Omental fat pad (tissue), 4 donors: ENCODE measurements at places on chromosomes 16 and 17.

DNA sequence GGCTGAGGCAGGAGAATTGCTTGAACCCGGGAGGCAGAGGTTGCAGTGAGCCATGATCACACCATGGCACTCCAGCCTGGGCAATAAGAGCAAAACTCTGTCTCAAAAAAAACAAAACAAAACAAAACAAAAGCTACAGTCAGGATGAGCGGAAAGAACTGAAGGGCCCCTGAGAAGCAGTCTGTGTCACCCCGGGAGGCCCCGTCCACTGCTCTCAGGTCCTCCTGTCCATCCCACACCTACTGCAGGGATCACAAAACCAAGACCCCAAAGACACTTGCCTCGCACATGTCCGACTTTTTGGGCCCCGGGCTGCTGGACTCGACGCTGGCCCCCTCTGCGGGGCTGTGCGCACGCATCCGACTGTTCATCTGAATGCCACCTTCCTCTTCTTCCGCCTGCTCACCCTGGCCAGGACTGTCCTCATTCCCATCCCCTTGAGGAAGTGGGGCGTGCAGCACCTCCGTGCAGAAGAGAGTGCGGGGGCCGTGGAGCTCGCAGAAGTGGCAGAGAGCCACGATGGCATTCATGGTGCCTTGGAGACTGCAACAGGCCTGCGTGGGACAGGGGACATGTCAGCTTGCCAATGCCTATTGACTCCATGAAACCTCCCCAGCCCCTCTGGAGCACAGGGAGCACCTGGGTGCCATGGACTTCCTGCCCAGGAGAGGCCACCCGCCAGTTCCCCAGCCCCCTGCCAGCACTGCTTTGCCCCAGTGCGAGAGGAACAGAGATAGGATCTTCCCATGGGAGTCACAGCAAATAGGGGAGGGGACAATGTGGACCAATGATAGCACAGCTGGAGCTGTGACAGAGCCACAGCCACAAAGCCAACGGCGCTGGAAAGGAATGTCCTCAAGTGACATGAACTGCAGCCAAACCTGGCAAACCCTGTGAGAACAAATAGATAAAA, 9.1 kb downstream of the FLCN start:
- DNase-seq: no peak

- DNase-seq: no peak
Measured at GRCh38 chr16:87336434-87337240, 19.4 kb upstream of the C16orf95 start.

GRCh38 chr16:68760671-68761275, 23.7 kb downstream of the CDH1 start:
- no peak for DNase-seq

DNA sequence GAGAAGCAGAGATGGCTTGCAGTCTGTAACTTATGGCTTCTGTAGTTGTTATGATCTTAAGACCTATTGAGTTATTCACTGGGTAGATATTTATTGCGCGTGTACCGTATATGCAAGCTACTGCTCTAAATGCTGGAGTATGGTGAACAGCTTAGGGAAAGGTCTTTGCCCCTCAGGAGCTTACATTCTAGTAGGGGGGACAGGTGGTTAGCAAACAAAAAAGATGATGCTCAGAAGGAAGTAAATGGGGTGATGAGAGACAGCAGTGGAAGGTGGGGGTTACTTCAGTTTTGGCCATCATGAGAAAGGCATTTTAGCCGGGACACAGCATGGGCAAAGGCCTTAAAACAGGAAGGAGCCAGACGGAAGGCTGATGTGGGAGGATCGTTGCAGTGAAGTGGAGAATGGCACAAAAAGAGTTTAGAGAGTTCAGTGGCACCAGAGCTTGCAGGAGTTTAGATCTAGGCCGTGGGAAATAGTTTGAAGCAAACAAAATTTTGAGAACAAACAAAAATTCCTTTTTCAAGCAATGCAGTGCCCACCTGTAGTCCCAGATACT, 2.1 kb downstream of the ARMC7 start:
- no peak for DNase-seq

GRCh38 chr17:40345161-40345993, 19.2 kb downstream of the GJD3 start:
- DNase-seq: no peak
